ENCODE measurements at places on chromosomes 5 and 9. TPM values are rescaled to one million over a fixed set of nuclear protein-coding genes. Genes with fewer than 3 reads are reported as not detected.

The PHF24 gene
- polyA plus RNA-seq = not detected

The DMRT2 gene
- polyA plus RNA-seq = not detected

The INIP gene
- 53.0 TPM for polyA plus RNA-seq

The OBP2B gene
- not detected for polyA plus RNA-seq

The KCNT1 gene
- not detected for polyA plus RNA-seq

The CARTPT gene
- polyA plus RNA-seq = not detected

DNA sequence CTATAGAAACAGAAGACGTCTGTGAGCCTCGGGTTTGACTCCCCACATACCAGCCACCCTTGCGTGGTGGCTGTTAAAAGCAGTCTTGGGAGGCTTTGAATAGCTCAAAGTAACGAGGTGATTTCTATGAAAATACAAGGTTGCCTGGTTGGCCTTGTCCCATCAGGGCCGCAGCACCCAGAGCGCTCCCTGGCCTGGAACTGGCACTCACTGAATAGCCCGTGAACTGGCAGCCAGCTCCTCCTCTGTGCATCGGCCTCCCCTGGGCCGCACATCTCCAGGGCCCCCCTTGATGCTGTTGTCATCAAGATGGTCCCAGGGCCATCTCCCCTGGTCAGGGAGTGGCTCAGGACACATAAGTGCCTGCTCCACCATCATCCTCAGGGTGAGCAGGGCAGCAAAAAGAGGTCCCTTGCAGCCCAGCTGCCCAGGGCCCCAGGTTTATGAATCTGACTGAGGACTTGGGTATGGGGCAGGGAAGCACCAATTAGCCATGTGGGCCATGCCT lies 144.6 kb upstream of the PPP1R26 start:
- H3K27ac ChIP-seq = no peak overlapping the region
- no peaks in the 10 kb centered on the region for H3K36me3 ChIP-seq
- H3K27me3 ChIP-seq = no peaks in the 10 kb centered on the region
- H3K4me1 ChIP-seq = no peaks in the 10 kb centered on the region
- no peak for DNase-seq
- H3K4me3 ChIP-seq = no peak overlapping the region

GRCh38 chr9:16134351-16134750 lies 581.5 kb downstream of the CCDC171 start:
- no peaks in the 10 kb centered on the region for H3K4me1 ChIP-seq
- H3K36me3 ChIP-seq = no peaks in the 10 kb centered on the region
- no peak for DNase-seq
- H3K4me3 ChIP-seq = no peak overlapping the region
- no peaks in the 10 kb centered on the region for H3K27me3 ChIP-seq
- no peak overlapping the region for H3K27ac ChIP-seq

DNA sequence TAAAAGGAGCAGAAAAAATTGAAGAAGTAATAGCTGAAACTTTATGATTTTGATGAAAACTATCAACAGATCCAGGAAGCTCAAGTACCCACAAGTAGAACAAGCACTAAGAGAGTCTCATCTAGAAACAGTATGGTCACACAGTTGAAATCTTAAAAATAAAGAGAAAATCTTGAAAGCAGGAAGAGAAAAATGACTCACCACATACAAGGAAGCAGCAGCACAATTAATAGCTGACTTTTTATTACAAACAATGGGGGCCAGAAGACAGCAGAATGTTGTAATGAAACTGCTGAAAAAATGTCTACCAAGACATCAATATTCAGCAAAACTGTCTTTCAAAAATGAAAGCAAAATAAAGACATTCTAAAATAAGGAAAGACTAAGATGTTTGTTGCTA lies 1108.3 kb upstream of the DMAC1 start:
- no peak for DNase-seq
- H3K4me3 ChIP-seq = no peak overlapping the region
- H3K4me1 ChIP-seq = no peaks in the 10 kb centered on the region

GRCh38 chr5:10699281-10699874 lies 61.7 kb downstream of the DAP start:
- peaks cover 5% of the 10 kb centered on the region for H3K4me1 ChIP-seq
- H3K4me3 ChIP-seq = no peak overlapping the region
- no peaks in the 10 kb centered on the region for H3K27me3 ChIP-seq
- no peak overlapping the region for H3K27ac ChIP-seq

GRCh38 chr9:71929791-71930440 lies 18.5 kb downstream of the C9orf85 start:
- H3K27me3 ChIP-seq = no peaks in the 10 kb centered on the region
- DNase-seq = no peak
- no peaks in the 10 kb centered on the region for H3K4me1 ChIP-seq
- H3K27ac ChIP-seq = no peak overlapping the region

GRCh38 chr9:63817622-63818518 lies 1467.1 kb downstream of the FOXD4L5 start:
- H3K27me3 ChIP-seq = peaks cover 4% of the 10 kb centered on the region
- H3K27ac ChIP-seq = peak overlapping the region; percentile 62
- peaks cover 10% of the 10 kb centered on the region for H3K4me1 ChIP-seq
- DNase-seq = peak; percentile 22
- peak overlapping the region; percentile 43 for H3K4me3 ChIP-seq
- no peaks in the 10 kb centered on the region for H3K36me3 ChIP-seq

DNA sequence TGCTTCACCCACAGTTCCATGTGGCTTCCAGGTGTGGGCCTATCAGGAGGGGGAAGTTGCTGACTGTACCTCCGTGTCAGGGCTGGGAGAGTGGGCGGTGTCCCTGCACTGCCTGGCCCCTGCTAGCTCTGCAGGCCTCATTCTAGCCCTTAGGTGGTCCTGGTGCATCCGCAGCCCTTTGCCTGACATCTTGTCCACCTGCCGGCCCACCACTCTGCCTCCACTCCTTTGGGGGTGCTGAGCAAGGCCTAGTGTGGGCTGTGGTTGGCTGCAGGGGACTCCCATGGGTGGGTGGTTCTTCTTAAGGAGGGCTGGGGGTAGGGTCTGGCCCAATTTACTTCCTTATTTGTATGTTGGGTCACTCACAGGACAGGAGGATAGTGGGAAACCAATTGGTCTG lies 66.9 kb downstream of the HSPA4 start:
- no peaks in the 10 kb centered on the region for H3K27me3 ChIP-seq
- H3K4me1 ChIP-seq = no peaks in the 10 kb centered on the region
- no peak overlapping the region for H3K27ac ChIP-seq

GRCh38 chr9:36728651-36729520 lies 156.2 kb downstream of the MELK start:
- no peaks in the 10 kb centered on the region for H3K27me3 ChIP-seq
- H3K36me3 ChIP-seq = no peaks in the 10 kb centered on the region
- H3K4me3 ChIP-seq = no peak overlapping the region
- peaks cover 7% of the 10 kb centered on the region for H3K4me1 ChIP-seq

DNA sequence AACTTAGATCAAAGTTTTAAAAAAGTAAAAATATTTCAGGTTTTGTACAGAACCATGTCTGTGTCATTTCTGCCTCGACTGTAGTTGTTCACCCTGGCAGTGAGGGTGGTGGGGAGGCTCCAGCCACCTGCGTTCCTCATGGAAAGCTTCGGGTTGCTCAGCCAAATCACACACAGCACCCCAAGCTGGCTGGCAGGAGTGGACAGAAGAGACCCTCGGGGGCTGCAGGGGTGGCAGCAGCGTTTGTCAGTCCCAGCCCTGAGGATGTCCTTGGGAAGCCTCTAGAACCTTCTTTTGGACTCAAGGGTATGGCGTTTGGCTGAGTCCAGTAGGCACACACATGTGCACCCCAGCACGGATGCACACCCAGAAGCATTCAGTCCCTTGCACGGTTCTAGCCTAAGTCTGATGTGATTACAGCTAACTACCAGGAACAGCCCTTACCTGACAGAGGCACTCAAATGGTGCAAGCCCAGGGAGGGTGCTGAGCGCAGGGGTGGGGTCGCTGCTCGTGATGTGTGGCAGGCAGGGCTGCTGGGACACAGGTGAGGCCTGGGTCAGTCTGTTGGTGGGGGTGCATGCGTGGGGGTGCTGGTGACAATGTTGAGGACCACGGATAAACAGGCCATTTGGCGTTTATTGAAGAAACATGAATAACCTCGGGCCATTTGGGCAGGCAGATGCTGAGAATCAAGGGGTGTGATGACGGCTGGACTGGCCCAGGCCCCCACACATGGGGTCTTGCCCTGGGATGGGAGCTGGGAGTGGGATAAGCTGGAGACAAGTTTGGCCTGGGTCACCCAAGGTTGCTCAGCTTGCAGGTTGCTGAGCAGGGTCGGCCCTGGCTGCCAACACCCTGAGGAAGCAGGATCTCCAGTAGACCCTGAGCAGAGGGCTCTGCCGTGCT lies 103.4 kb downstream of the PHF2 start:
- peak; percentile 1 for DNase-seq
- no peaks in the 10 kb centered on the region for H3K27me3 ChIP-seq

- H3K4me3 ChIP-seq = no peak overlapping the region
- H3K27ac ChIP-seq = no peak overlapping the region
- no peak for DNase-seq
- H3K36me3 ChIP-seq = no peaks in the 10 kb centered on the region
- H3K4me1 ChIP-seq = no peaks in the 10 kb centered on the region
Observed at GRCh38 chr5:99248066-99248465, 319.3 kb upstream of the CHD1 start.

- H3K36me3 ChIP-seq = no peaks in the 10 kb centered on the region
- H3K4me1 ChIP-seq = peaks cover 4% of the 10 kb centered on the region
- H3K4me3 ChIP-seq = no peak overlapping the region
- H3K27me3 ChIP-seq = peaks cover 10% of the 10 kb centered on the region
- DNase-seq = no peak
- no peak overlapping the region for H3K27ac ChIP-seq
Observed at GRCh38 chr9:129252937-129253802, 75.1 kb upstream of the IER5L start.

- H3K36me3 ChIP-seq = peaks cover 93% of the 10 kb centered on the region
- no peaks in the 10 kb centered on the region for H3K27me3 ChIP-seq
- peak overlapping the region; percentile 85 for H3K27ac ChIP-seq
- H3K4me3 ChIP-seq = peak overlapping the region; percentile 31
- DNase-seq = peak; percentile 98
Observed at GRCh38 chr9:89388084-89388867, 70.0 kb downstream of the SECISBP2 start.

- no peak overlapping the region for H3K4me3 ChIP-seq
- H3K36me3 ChIP-seq = no peaks in the 10 kb centered on the region
- H3K27ac ChIP-seq = no peak overlapping the region
- H3K27me3 ChIP-seq = no peaks in the 10 kb centered on the region
Observed at GRCh38 chr5:148290271-148291195, 21.7 kb upstream of the SPINK7 start.

GRCh38 chr9:99299211-99300102 lies 77.4 kb downstream of the SEC61B start:
- no peaks in the 10 kb centered on the region for H3K36me3 ChIP-seq
- DNase-seq = no peak
- no peaks in the 10 kb centered on the region for H3K27me3 ChIP-seq
- H3K27ac ChIP-seq = no peak overlapping the region
- H3K4me3 ChIP-seq = no peak overlapping the region

DNA sequence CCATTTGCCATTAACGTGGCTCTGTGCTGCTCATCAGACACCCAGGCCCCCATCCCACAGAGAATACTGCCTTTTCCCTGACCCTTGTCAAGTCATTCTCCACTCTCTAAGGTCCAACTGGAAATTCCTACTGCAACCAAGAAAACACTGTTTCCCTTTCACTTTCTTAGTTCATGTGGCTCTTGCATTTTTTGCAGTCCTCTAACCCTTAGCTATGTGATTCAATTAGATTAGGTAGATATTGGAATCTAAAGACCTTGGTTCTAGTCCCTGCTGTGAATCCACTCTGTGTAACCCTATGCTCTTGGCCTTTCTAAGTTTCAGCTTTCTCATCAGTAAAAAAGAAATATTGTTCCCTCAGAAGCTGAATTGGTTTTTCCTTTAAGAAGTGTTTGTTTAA lies 649.4 kb downstream of the CCDC171 start:
- no peak overlapping the region for H3K4me3 ChIP-seq
- no peak overlapping the region for H3K27ac ChIP-seq
- no peaks in the 10 kb centered on the region for H3K4me1 ChIP-seq
- H3K36me3 ChIP-seq = no peaks in the 10 kb centered on the region

DNA sequence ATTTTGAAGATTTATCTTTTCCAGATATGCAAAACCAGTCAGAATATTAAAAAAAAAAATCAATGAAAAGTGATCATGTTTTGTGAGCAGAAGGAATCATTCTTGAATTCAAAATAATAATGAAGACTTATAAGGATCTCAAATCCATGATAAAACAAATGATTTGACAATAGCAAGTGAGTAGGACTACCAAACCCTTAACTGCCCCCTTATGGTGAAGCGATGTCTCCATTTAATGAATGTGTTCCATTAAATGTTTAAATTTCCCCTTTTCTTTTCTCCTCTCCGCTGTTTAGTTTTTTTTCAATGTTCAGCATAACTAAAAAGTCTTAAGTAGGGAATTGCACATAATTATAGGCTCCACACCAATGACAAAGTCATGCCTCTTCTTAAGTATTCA lies 12.2 kb upstream of the MARCHF3 start:
- H3K4me3 ChIP-seq = no peak overlapping the region
- no peaks in the 10 kb centered on the region for H3K27me3 ChIP-seq
- no peak overlapping the region for H3K27ac ChIP-seq
- DNase-seq = no peak

DNA sequence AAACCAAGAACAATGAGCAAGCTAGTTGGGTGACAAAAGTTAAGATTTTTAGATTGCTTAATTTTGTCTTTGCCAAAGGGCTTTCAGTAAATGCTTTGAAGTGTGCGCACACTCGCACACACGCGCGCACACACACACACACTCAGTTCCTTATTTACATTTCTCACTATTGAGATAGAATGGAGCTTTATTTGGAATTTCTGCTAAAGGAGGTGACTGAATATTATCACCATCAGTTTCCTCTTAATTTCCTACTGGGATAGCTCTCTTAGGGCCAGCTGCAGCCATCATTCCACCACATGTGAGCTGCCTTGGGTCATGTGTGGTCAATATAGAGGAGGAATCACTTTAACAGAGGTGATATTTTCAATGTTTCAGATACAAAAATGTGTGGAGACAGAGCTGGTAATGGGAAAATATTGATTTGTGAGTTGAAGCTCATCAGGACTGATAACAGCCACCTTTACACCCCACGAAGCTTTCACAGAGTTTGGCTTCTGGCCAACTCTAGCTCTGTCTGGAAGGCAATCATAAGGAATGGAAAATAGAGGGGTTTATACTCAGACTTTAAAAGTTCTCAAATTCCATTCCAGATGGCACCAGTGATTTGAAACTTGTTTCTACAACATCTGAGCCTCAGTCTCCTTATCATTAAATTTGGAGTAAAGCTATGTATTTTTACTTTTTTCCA lies 99.9 kb downstream of the MACIR start:
- H3K27me3 ChIP-seq = no peaks in the 10 kb centered on the region
- no peak for DNase-seq
- no peak overlapping the region for H3K27ac ChIP-seq
- H3K4me1 ChIP-seq = no peaks in the 10 kb centered on the region
- H3K36me3 ChIP-seq = no peaks in the 10 kb centered on the region
